ENCODE measurements at places on chromosomes 13 and 19. TPM values are rescaled to one million over a fixed set of nuclear protein-coding genes. Genes with fewer than 3 reads are reported as not detected.

The DHDH gene
- 0.39 TPM for polyA plus RNA-seq

The PTGIR gene
- 0.21 TPM for polyA plus RNA-seq

The WDR62 gene
- 0.81 TPM for polyA plus RNA-seq

The SOX1 gene
- not detected for polyA plus RNA-seq

The BEST2 gene
- polyA plus RNA-seq = not detected

The WIZ gene
- polyA plus RNA-seq = 1.8 TPM

The LILRB5 gene
- not detected for polyA plus RNA-seq

The ACTN4 gene
- polyA plus RNA-seq = 21.8 TPM

The PCDH20 gene
- not detected for polyA plus RNA-seq

The VSTM1 gene
- not detected for polyA plus RNA-seq

The C19orf33 gene
- polyA plus RNA-seq = 0.83 TPM

The LILRA1 gene
- polyA plus RNA-seq = not detected

The COL5A3 gene
- polyA plus RNA-seq = not detected

The ELSPBP1 gene
- not detected for polyA plus RNA-seq

The ZNF45 gene
- polyA plus RNA-seq = 10.7 TPM

The FFAR2 gene
- not detected for polyA plus RNA-seq

The CHST8 gene
- polyA plus RNA-seq = not detected

The DIRAS1 gene
- 0.64 TPM for polyA plus RNA-seq

The CAMSAP3 gene
- 0.44 TPM for polyA plus RNA-seq

The ZNF560 gene
- polyA plus RNA-seq = not detected

The POSTN gene
- not detected for polyA plus RNA-seq
